ENCODE measurements at places on chromosomes 1 and 21.

GRCh38 chr21:42653231-42654061, at the start of gene PDE9A:
Gene PDE9A (plus strand): TSS chr21:42653621. CDS start chr21:42653815, 194 bp downstream.
- no peak for DNase-seq

DNA sequence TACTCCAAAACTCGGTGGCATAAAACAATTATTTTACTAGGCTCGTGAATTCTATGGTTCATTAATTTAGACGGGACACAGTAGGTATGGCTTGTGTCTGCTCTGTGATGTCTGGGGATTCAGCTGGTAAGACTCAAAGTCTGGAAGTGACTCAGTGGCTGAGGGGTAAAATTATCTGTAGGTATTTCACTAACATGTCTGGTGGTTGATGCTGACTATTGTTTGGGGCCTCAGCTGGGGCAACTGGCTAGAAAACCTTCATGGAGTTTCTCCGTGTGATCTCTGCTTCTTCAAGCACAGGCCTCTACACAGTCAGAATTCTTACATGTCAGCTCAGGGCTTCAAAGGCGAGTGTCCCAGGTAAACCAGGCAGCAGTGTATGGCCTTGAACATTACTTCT, 41.2 kb upstream of the KLF17 start:
- no peak for DNase-seq

- DNase-seq, result no peak
Measured at GRCh38 chr1:72283022-72283306, 625 bp upstream of the NEGR1 start.

- no peak for DNase-seq
Measured at GRCh38 chr1:49397086-49397485, 620.4 kb upstream of the BEND5 start.

DNA sequence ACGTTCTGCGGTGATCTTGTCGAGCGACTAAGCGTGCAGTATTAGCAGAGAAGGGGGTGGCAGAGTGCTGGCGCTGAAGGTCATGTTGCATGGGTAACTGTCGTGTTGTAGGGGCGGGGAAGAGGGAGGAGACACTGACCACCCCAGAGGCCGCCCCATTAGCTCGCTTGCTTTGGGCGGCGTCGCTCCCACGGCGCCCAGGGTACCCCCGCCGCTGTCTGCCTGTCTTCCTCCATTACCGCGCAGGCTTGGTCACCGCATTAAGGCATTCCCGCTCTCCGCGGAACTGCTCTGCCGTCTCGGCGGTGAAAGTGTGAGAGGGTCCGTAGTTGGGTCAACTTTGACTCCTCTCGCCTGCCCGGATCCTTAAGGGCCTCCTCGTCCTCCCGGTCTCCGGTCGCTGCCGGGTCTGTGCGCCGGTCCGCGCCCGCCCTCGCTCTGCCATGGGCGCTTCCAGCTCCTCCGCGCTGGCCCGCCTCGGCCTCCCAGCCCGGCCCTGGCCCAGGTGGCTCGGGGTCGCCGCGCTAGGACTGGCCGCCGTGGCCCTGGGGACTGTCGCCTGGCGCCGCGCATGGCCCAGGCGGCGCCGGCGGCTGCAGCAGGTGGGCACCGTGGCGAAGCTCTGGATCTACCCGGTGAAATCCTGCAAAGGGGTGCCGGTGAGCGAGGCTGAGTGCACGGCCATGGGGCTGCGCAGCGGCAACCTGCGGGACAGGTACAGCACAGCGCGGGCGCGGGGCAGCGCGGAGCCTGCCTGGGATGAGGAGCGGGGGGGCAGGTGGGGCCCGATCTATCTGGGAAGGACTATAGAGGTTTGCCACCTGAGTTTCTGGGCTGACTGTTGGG, at the start of gene MTARC2:
Gene MTARC2 (plus strand): TSS at position 234 of the 846 bp plus-strand sequence. CDS start 210 bp downstream, at position 444.
- DNase-seq, result peak; percentile 52

GRCh38 chr1:84632673-84633434, 57.4 kb downstream of the SSX2IP start:
- DNase-seq, result no peak

GRCh38 chr1:56196839-56197238, 382.5 kb downstream of the PLPP3 start:
- no peak for DNase-seq

GRCh38 chr1:208939537-208940085, 643.9 kb upstream of the CAMK1G start:
- DNase-seq, result no peak

- DNase-seq, result no peak
Measured at GRCh38 chr1:192311281-192311680, 5.5 kb upstream of the RGS21 start.

- DNase-seq, result no peak
Measured at GRCh38 chr1:48695161-48695560, 81.5 kb downstream of the BEND5 start.

- DNase-seq, result no peak
Measured at GRCh38 chr1:199858856-199859255, 168.7 kb upstream of the NR5A2 start.

DNA sequence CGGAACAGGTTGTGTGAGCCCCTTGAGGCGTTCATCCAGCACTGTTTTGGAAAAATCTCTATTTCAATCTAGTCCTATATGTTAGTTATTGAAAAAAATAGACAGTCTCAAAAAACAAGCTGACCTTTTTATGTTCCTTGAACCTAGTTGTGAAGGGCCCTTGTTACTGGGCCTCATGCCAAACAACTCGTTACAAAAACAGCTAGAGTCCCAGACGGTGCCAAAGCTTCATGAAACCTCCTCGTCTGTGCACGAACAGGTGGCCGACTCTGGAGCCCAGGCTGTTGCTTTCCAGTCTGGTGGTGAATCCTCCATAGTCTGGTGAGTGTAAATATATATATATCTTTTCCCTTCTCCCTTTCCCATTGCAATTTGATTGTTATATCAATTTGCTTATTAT, at the start of gene CHIA:
Gene CHIA (plus strand): TSS at position 222 of the 400 bp plus-strand sequence. CDS start 19,617 bp downstream, outside the sequence.
- no peak for DNase-seq

DNA sequence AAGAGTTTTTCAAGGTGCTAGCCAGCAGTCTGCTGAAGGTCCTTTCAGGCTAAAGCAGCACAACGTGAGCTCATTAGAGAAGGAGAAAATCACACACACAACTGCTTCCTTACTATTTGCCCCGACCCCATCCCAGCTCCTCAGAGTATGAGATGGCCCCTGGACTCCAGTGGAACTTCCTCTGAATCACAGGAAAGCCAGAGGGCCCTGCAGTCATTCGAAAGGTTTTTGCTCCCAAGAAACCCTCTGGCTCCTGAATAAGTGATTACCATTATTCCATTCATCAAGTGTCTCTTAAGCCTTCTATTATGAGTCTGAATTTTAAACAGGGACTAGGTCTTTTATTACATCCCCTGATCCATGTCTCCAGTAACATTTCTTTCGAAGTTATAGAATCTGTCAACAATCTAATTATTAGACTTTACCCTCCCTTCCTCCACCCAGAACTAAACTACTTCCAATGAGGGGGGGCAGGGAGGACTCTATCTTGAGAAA, 14.6 kb downstream of the SIPA1L2 start:
- no peak for DNase-seq

DNA sequence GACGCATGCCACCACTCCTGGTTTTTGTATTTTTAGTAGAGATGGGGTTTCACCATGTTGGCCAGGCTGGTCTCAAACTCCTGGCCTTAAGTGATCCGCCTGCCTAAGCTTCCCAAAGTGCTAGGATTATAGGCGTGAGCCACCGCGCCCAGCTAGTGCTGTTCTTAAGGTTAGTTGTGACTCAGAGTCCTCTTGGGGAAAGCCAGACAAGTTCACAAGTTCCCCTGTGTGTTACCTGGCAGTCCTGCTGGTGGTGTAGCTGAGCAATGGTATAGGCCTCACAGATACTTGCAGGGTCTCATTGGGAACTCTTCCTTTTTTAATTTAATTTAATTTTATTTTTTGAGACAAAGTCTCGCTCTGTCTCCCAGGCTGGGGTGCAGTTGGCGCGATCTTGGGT, 10.6 kb downstream of the CFAP126 start:
- no peak for DNase-seq

DNA sequence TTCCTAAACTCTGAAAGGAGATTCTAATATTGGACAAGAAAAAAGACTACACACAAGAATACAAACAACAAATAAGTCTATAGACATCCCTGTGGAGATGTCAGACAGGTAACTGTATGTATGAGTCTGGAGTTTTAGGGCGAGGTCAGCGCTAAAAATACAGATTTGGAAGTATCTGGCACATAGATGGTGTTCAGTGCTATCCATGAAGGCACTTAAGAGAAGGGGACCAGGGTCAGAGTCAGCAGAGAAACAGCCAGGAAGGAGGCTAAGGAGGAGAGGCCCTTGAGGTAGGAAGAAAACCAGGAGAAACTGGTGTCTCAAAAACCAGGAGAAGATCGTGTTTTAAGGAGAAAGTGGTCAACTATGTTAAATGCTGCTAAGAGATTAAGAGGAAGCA, 18.1 kb downstream of the ZMPSTE24 start:
- no peak for DNase-seq

GRCh38 chr21:17387030-17387617, 125.7 kb upstream of the CXADR start:
- peak; percentile 46 for DNase-seq

DNA sequence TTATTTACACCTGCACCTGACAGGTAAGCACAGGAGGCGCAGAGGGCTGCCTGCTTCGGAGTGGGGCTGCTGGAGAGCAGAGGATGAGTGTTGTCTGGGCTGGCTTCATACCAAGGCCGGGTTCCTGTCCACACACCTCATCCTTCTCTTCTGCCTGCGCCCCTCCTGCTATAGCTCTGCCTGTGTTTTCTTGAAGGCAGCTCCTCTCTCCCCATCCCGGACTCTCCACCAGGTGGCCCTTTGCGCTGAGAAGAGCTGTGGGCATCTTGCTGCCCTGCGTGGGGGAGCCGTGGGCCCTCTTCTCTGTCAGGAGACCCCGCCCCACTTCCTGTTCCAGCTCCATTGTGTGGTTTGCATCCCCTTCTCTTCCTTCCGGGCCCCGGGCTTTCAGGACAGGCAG, 35.0 kb downstream of the ARHGEF10L start:
- DNase-seq, result no peak

DNA sequence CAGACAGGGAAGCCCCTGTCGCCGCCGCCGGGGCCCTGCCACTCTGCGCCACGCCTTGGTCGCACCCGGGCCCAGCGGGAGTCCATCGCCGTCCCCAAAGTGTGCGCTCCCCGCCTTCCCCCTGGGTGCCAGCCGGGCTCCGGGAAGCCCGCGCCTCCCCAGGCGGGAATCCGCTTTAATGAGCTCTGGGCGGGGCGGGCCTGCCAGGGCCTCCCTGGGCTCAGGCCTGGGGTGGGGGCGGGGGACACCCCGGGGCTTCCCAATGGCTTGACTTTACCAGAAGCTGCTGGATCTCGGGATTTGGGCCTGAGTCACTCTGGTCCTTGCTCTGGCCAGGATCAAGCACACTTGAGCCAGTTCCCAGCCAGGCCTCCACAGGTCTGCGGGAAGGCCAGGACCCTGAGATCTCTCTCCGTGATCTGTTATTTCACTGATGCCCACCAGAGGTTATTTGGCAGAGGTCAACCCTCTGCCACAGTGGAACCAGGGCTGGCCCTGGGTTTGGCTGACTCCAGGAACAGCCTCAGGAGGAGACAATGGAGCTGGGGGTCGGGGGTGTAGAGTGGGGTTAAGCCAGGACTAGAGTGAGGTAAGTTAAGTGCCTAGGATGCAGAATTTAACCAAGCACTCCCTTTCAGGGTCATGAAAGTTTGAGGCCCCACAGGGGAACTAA, 178.4 kb upstream of the EDN2 start:
- DNase-seq, result no peak

DNA sequence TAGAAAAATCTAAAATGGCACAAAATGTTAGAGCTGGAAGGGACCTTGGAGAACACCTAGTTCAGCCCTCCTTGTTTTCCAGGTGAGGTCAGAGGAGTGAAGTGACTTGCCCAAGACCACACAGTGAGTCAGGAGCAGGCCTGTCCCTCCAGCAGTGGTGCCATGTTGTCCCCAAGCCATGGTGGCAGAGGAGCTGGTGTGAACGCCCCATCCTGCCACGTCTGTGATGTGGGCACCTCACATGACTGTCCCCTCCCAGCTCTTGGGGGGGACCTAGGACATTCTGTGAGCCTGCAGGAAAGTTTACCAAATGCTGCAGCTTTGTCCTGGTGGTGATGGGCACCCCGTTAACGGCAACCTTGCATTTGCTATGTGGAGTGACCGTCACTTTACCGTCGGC, 66.2 kb downstream of the SCCPDH start:
- no peak for DNase-seq

GRCh38 chr1:204398197-204399125, 13.2 kb downstream of the PPP1R15B start:
- DNase-seq, result peak; percentile 82
